ENCODE measurements at places on chromosomes 1 and 21. TPM values are rescaled to one million over a fixed set of nuclear protein-coding genes. Genes with fewer than 3 reads are reported as not detected.

CYP4A22 gene
- not detected for total RNA-seq

NBPF14 gene
- total RNA-seq, result 18.7 TPM

NBPF15 gene
- total RNA-seq, result 43.2 TPM

TNFRSF1B gene
- total RNA-seq, result 67.0 TPM

ACTN2 gene
- total RNA-seq, result 1.9 TPM

DIPK1A gene
- total RNA-seq, result 5.6 TPM

COL8A2 gene
- 24.4 TPM for total RNA-seq

DMBX1 gene
- total RNA-seq, result not detected

AMY1B gene
- total RNA-seq, result 5.8 TPM

SPATA45 gene
- total RNA-seq, result not detected

PDPN gene
- total RNA-seq, result 33.3 TPM

LCE1B gene
- total RNA-seq, result not detected

FMO3 gene
- 13.4 TPM for total RNA-seq

HMGCS2 gene
- total RNA-seq, result 0.32 TPM

KCNT2 gene
- total RNA-seq, result 3.7 TPM

NES gene
- 39.8 TPM for total RNA-seq

MRAP gene
- total RNA-seq, result not detected
